Dermis microvascular lymphatic vessel endothelial cell (primary cell): ENCODE measurements at places on chromosomes 6 and 20.

- no peak for DNase-seq
Observed at GRCh38 chr20:47267621-47268020, 88.9 kb downstream of the ZMYND8 start.

DNA sequence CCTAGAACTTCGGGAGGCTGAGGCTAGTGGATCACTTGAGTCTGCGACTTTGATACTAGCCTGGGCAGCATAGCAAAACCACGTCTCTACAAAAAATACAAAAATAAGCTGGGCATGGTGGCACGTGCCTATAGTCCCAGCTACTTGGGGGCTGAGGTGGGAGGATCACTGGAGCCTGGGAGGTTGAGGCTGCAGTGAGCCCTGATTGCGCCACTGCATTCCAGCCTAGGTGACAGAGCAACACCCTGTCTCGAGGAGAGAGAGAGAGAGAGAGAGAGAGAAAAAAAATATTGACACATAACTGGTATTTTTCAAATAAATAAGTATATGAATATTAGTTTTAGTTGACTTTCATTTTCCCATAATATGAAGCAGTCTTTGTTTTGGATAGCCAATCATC, 222.2 kb downstream of the BTBD9 start:
- no peak for DNase-seq

DNA sequence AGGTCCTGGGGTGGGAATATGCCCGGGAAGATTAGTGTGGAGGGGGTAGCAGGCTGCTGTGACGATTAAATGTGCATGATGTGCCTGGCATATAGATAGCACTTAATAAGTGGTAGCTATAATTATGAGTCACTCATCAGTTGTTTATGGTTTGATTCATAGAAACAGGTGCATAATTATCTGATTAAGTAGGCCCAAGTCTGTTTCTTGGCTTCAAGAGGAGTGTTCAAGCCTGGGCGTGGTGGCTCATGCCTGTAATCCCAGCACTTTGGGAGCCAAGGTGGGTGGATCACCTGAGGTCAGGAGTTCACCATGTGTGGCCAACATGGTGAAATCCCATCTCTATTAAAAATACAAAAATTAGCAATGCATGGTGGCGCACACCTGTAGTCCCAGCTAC, 74.9 kb downstream of the QRSL1 start:
- DNase-seq, result no peak

GRCh38 chr6:167907837-167908681, 81.3 kb downstream of the AFDN start:
- DNase-seq, result no peak

- no peak for DNase-seq
Observed at GRCh38 chr20:56278196-56278595, 29.7 kb downstream of the MC3R start.

DNA sequence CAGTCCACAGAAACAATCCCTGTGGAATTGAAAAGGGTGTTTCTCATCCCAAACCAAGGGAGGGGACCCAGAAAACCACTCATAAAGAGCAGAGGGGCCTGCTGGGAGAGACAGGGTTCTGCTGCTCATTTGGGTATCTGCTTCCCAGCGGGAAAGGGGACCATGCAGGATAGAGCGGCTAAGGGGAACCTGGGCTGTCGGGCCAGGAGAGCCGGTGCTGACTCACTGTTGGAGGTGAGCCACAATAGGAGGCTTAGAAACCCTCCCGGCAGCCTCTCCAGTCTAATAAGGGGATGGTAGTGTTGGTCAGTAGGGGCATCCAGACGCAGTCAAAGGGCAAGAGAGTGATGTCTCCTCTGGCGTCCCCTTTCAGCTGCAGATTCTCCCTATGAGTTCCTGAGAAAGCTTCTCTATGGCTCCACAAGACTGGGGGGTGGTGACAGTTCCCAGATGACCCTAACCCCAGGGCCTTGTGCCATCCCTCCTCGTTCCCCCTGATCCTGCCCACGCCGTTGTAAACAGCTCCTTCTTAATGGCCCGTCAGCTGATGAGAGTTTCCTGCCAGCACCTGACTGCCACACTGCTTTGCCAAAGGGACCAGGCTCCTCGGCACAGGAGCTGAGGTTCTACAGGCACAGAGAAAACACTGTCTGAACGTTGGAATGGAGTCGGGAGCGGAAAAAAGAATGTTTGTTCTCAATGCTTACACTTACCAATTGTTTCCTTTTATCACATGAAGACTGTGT, 646.1 kb upstream of the DEFB115 start:
- DNase-seq, result no peak

GRCh38 chr20:62726716-62727583, 18.3 kb downstream of the NTSR1 start:
- DNase-seq, result no peak

DNA sequence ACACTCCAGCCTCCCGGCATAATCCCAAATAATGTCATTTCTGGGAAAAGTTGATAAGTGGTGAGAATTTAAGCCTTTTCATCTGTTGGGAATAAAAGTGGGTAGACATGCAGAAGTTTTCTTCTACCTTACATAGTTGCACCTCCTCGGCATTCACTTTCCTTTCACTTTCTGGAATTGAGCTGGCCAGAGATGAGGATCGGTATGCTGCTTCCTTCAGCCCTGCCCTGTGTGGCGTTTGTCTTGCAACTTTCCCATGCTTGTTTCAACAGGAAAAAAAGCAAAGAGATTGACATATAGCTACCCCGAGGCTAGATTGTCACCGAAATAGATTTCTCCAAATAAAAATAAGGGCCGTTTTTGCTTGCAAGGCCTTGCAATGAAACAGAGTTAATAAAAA, 65.8 kb upstream of the JAG1 start:
- no peak for DNase-seq

GRCh38 chr6:102761872-102762271, 1368.4 kb downstream of the GRIK2 start:
- DNase-seq, result no peak

DNA sequence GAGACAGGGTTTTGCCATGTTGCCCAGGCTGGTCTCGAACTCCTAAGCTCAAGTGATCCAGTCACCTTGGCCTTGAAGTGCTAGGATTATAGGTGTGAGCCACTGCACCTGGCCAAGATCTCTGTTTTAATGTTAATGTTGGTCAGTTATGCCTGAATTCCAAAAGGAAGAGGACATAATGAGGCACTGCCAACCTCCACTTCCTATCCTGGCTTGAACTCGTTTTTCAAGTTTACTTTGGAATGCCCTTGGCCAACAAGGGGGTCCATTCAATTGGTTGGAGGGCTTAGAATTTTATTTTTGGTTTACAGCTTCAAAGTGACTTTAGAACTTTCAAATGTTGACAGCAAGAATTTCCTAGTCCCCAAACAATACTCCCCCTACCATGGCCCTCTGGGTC, 29.8 kb downstream of the DNAAF9 start:
- DNase-seq, result no peak

- no peak for DNase-seq
Observed at GRCh38 chr6:66985816-66986215, 1278.8 kb upstream of the EYS start.

DNA sequence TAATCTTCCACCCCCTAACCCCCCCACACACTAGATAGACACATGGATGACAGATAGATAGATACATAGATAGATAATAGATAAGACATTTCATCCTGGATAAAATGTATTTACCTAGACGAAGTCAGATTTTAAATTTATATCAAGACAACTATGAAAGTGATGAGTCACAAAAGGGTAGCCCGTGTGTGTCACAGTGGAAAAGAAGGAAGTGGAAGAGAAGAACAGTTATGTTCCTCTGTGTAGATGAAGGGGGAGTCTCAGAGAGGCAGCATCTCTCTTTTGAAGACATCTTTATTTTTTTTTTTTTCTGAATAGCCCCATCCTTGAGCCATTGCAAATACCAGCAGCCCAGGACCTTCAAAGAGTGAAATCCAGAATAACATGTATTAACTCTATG, 121.7 kb upstream of the VGLL2 start:
- no peak for DNase-seq

DNA sequence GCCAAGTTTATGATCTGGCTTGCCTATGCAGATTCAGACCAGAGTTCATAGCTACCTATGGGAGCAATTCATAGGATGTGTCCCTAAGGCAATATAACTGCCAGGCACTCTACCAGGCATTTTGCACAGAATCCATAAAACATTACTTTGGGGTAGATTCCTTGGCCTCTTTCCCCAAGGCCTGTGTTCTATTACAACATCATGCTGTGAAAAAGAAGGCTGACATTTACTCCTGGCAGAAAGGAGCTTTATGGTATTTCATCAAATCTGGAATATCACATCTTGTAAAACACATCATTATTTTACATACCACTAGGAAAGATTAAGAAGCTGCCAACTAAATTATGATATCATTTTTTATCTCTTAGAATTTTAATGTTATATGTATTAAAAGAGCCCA, 287.0 kb upstream of the MARCKS start:
- DNase-seq, result no peak

DNA sequence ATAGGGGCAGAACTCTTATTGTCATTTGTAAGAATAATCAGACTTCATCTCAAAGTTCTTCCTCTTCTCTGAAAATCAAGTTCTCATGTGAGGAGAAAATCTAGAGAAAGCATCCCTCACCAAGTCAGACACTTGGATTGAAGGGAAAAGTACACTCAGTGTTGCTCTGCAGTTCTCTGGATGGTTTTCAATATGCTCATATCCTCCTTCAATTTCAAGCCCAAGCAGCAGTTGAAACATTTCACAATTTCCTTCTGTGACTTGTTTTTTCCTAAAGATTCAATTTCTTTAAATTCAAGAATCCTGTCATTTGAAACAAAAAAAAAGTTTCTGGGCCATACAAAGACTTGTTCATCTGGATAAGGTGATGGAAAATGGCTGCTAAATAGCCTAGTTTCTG, 140.2 kb upstream of the AHI1 start:
- DNase-seq, result no peak

GRCh38 chr20:22700367-22700766, 116.0 kb upstream of the FOXA2 start:
- no peak for DNase-seq

GRCh38 chr6:49401063-49401462, 62.0 kb downstream of the MMUT start:
- DNase-seq, result no peak

DNA sequence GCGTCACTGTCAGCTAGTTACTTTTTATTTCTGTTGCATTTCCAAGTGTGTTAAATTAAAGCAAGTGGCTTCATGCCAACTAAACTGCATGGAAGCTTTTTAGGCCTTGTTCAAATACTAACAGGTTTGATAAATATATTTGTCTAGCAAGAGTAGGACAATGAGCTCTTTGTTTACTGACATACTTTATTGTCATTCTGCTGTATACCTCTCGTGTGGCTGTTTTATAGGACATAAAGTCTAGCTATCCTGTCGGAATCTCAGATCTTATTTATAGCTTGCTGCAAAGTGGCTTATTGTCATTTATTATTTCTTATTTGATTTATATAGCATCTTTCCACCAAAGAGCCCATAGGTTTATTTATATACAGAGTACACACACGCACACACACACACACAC, 711.1 kb downstream of the KIF16B start:
- no peak for DNase-seq

- no peak for DNase-seq
Observed at GRCh38 chr6:11601776-11602605, 64.4 kb downstream of the TMEM170B start.

- DNase-seq, result no peak
Observed at GRCh38 chr20:1945134-1945618, 48.7 kb downstream of the PDYN start.

DNA sequence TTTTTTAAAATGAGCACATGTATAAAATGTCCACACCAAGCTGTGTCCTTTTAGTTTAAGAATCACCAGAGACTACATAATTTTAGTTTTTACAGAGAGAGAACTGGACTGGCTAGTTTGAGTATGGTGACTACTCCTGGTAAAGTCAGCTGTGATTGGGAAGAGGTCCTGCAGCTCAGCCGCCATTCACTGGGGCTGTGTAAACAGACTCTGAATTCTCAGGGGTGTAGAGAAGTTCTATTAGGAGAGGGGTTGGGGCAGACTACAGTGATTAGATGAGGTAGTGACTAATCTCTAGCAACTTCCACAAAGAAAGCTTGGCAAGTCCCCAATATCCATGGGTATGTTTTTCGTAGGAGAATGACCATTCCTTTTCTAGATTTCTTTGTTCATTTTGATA, 341.2 kb upstream of the MAP3K7 start:
- DNase-seq, result no peak

DNA sequence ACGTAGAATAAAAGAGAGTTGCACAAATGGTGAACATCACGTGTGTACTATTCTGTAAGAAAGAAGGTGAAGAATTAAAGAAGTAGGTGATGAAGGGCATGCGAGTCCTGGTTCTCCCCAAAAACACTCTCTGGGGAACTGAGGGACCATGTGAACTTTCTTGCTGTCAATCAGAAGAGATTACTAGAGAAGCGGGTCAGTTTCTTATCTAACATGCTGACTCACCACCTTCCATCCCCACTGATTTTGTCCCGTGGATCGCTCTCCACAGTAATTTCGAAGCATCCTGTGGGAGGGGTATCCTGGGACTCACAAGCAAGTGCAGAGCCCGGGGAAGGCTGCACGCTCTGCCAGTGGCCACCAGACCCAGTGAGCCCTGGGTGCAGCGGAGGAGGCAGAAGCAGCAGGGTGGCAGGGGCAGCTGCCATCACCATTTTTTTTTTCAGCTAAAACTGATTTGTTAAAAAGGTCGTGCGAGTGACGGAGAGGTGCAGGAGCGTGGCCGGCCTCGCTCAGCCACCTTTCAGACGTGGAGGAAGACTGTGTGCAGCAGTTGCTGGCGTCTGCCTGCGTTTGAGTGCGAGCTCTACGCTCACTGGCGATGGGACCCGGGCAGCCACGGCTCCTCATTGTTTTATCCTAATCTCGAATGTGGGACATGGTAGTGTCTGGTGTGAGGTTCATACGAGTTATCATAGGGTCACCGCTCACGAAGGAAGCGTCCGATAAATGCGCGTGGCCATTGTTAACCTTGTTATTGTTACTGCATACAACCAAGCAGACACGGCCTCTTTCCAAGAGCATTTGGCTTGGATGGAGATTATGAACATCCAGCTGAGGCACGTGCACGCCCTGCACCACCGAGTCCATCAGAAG, 28.0 kb upstream of the SLCO4A1 start:
- DNase-seq, result no peak

DNA sequence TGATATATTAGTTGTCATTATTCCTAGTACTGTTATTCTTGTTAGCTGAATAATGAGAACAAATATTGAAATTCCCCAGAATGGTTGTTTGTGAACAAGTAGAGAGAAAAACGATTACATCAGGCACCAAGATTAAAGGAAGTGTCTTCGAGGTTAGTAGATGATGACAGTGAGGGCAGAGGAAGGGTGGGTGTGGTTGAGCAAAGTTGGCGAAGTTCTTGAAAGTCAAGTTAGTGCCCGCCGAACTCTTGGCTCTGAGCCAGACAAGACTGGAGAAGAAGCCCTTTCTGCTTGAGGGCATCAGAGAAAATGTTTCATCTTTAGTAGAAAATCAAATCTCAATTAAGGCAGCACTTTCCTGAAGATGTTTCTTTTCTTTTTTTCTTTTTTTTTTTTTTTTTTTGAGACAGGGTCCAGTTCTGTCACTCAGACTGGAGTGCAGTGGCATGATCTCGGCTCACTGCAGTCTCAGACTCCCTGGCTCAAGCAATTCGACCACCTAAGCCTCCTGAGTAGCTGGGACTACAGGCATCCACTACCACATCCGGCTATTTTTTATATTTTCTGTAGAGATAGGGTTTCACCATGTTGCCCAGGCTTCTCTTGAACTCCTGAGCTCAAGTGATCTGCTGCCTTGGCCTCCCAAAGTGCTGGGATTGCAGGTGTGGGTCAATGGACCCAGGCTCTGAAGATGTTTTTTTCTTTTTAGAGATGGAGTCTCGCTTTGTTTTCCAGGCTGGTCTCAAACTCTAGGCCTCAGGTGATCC, 77.1 kb downstream of the SGK1 start:
- peak; percentile 3 for DNase-seq
